ENCODE measurements at places on chromosomes 6 and 20.

DNA sequence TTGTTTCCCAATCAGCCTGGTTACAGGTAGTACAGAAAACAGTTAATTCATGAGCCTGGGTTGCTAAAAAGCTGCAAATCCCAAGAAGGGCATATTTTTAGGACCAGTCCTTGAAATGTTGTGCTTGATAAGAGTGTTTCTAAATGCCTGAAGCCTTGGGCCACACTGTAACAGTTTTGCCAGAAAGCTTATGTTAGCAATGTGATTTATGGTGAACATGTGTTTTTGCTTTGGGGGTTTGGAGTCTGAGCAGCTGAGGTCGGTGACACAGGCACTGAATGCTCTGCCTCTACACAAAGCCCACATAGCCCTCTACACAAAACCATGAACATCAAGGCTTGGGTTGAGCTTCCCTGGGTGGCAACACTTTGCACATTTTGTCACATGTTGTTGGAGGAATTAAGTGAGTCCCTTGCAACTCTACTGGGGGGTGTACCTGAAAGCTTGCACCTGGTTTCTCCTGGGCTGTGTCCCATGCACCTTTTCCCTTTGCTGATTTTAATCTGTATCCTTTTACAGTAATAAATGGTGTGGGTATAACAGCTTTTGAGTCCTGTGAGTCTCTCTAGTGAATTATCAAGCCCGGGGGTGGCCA lies 22.2 kb downstream of the AHI1 start:
- no peak for DNase-seq

DNA sequence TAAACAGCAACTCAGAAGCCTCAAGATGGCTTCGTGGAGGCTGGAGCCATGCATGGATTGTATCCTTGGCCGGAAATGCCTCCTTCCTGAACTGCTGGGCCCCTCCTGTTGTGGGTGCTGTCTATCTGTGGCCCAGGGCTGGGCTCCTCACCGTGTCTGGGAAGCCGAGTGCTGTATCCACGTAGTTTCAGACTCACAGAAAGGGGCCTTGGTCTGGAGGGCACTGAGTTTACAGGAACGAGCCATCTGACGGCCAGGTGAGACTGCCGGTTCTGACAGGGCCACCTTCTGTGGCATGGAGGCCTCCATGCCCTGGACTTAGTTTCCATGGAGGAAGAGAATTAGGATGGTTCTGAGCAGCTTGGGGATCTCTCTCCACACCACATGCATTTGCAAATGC lies 142.2 kb downstream of the ERMARD start:
- DNase-seq = no peak

DNA sequence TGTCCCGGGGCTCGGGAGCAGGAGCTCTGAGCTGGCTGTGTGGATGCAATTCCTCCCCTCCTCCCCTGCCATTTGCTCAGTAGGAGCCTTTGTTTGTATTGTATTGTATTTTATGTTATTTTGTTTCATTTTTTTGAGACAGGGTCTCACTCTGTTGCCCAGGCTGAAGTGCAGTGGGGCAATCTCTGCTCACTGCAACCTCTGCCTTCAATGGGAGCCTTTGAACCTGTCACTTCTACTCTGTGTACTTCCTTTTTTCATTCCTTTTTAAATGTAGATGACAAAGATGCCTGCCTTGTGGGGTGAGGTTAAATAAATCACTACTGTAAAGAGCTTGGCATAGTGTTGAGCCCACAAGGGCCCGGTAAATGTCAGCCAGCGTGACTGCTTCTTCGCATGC lies 70.6 kb downstream of the DCDC2 start:
- DNase-seq = no peak

GRCh38 chr6:128327890-128328289 lies 192.5 kb downstream of the PTPRK start:
- no peak for DNase-seq

DNA sequence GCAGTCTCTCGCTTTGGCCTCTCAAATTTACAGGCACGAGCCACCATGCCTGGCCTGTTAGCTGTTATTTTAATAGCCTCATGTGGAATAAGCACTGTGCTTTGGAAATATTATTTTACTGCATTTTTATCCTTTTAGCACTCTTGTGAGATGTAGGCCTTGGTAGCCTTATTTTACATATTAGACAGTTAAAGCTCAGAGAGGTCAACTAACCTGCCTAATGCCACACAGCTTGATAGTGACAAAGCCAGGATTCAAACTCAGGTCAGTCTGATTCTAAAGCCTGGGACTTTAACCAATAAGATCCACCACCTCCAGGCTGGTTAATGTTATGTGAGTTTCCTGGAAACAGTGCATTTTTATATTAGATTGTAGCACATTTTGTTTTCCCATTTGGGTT lies 9.5 kb downstream of the TNFAIP3 start:
- no peak for DNase-seq
